ENCODE measurements at places on chromosomes 3 and 15.

GRCh38 chr3:162984746-162985145, 1488.1 kb downstream of the OTOL1 start:
- no peak for ATAC-seq

GRCh38 chr3:31610700-31611275, 78.1 kb downstream of the STT3B start:
- no peak for ATAC-seq

DNA sequence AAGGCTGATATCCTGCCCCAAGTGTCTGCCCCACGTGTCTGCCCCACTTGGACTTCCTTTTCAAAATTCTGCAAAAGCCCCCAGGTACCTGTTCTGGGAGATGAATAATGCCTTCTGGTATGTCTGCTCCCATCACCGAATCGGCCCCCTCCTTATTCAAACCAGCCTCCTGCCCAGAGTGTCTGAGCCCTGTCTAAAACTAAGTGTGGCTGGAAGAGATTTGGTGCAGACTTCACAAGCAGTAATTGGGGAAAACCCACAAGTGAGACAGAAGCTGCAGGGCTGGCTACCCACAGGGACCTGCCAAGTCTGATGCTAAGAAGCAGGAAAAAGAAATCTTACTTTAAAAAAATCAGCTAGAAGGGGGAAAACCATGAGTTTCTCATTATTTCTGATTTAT, 85.1 kb downstream of the DUT start:
- ATAC-seq = no peak

GRCh38 chr3:196079682-196080081, 2.2 kb downstream of the TFRC start:
- ATAC-seq = no peak

DNA sequence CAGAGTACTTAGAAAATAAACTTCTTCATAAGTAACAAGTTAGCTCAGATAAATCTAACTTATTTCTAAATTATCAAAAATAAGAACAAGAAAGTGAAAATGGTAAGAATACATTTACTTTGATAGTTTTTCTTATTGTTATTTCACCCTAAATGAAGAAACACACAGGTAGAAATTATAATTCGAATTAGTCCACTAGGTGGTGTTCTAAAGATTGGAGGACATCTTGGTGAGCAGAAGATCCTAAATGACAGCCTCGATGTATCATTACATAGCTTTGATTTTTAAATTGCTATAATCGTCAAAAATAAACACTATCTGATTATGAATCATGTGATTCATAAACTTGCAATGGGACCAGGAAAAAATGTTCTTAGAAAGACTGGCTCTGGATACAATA, 280.8 kb upstream of the UBE2E2 start:
- no peak for ATAC-seq

- ATAC-seq = no peak
Measured at GRCh38 chr3:190972840-190973270, 110.4 kb upstream of the GMNC start.

DNA sequence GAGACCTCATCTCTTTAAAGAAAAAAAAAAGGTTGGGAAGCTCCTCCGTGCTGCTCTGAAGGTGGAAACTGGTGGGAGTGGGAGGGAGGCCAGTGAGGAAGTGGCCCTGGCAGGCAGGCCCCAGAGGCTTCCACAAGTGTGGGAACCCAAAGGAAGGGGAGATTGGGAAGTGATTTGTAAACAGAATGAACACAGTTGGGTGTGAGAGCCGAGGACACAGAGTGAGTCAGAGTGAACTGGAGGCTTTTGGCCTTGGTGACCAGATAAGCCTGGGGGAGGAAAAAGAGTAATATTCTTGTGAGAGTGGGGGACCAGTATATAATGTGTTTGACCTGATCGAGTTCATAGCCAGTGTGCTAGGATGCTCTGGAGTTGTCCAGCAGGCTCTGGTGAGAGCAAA, 23.0 kb downstream of the MKRN2 start:
- ATAC-seq = no peak

GRCh38 chr3:170410428-170411029, 8.1 kb upstream of the CLDN11 start:
- no peak for ATAC-seq
